Mesendoderm (in vitro differentiated cells): ENCODE measurements at places on chromosomes 7 and 10.

GRCh38 chr7:101690061-101690460, 61.0 kb upstream of the MYL10 start:
- DNase-seq, result no peak

GRCh38 chr7:74619235-74619860, 38.2 kb upstream of the GTF2I start:
- no peak for DNase-seq

- peak; percentile 33 for DNase-seq
Measured at GRCh38 chr10:50807851-50808776, 68.4 kb downstream of the ASAH2B start.

- DNase-seq, result no peak
Measured at GRCh38 chr7:120168066-120168465, 104.9 kb upstream of the KCND2 start.

- DNase-seq, result peak; percentile 86
Measured at GRCh38 chr10:101291331-101292193, 62.3 kb upstream of the LBX1 start.
